ENCODE measurements at places on chromosomes 3 and 15.

DNA sequence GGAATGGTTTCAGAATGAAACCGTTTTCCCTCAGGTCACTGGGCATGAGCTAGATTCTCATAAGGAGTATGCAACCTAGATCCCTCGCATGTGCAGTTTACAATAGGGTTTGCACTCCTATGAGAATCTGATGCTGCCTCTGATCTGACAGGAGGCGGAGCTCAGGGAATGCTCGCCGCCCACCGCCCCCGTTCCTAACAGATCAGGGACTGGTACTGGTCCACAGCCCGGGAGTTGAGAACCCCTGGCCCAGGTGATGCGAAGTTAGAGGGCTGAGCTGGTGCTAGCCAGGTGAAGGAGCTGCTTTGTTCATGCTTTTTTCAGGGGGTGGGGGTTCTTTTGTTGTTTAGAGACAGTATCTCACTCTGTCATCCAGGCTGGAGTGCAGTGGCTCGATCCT is 15.5 kb upstream of the PLXNA1 start:
- no peak for DNase-seq

GRCh38 chr15:63905558-63906265 is 72.0 kb upstream of the HERC1 start:
- DNase-seq, result peak; percentile 66

DNA sequence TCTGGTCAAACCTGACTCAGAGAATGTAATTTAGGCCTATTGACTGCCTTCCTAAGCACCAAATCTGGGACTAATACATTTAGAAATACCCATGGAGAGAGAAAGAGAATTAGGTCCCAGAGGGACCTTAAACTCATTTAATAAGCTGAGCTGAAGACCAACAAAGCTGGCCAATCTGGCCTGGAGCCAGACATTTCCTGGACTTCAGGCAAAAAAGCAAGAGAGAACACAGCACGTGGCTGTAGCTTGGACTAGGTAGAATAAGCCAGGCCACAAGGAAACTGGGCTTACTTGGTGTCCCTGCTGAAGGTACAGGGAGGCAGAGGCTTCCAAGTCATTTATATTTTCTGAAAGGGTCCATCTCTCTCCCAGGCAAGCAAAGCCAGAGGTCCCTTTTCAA is 88.1 kb downstream of the RTP4 start:
- DNase-seq, result no peak

DNA sequence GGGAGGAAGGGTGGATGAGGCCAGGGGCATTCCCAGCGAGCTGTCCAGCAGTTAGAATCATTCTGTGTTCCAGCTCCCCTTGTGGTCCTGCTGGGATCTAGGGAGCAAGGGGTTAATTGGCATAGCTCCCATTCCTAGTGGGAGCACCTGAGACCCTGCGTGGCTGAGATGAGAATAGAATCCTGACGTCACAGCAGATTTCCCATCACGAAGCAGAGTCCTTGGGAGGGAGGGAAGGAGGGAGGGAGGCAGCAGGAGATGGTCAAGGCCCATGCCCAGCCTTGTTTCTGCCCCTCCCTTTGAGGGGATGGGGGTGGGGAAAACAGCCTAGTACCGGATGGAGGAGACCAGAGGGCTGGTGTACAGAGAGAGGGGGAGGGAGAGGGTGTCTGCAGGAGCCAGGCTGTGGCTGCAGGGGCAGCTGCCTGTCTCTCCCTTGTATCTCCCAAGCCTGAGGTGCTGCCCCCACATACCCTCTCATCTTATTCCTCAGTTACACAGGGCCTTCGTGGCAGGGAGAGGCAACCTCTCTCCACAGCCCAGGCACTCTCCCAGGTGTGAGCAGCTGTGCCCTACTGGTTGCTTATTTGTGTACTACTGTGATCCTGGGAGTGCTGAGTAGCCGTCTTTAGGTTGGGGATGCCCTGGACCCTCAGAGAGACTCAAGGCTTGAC is 5.4 kb downstream of the TYRO3 start:
- no peak for DNase-seq

DNA sequence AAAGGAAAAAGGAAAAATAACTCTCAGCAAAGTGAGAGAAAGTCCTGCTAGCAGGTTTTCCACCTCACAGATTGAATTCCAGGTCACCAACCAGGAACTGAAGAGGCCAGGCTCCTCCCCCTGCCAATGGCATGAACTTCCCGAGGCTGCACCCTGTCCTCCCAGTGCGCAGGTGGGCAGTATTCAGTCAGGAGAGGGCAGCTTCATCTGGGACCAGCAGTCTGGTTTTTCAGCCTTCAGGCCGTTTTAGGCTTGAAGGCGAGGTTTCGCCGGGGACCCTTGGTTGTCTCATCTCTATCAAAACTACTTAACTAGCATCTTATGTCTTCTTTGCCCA is 41.2 kb downstream of the TRAT1 start:
- DNase-seq, result no peak

DNA sequence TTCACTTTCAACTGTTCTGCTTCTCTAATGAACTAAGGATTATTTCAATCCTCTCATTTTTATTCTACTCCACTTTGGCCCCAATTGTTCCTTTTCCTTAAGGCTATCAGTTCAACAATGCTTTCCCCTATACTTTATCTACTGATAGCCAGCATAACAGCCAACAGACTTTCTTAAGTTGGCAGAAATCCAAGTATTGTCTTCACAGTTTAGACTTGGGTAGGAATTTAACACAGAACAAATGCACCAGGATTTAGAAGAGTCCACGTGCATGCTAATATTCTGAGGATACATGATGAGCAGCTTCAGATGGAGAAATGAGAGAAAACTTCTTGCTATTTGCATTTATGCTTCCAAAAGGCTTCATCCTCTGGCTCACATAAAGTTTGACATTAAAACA is 54.8 kb downstream of the FBN1 start:
- DNase-seq, result peak; percentile 65

GRCh38 chr3:159640225-159640624 is 348.4 kb upstream of the IL12A start:
- DNase-seq, result no peak

DNA sequence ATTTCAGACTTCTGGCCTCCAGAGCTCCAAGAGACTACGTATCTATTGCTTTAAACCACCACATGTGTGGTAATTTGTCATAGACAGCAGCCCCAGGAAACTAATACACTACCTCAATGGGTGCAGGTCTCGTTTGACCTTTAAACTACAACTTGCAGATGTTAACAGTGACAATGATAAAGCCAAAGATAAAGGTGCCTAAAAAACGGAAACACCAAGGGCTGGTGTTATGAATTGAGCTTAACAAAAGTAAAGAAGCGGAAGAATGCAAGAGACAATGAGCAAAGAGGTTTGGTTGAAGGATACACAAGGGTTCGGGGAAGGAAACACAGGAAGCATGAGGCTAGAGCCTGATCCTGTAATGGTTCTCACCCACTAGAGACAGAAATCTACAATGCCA is 50.8 kb downstream of the RFTN1 start:
- peak; percentile 65 for DNase-seq

Data from common myeloid progenitor, CD34-positive (primary cell).